ENCODE measurements at places on chromosomes 2 and 18. TPM values are rescaled to one million over a fixed set of nuclear protein-coding genes. Genes with fewer than 3 reads are reported as not detected.
A peak's percentile ranks its signal among the peaks of the same experiment; 100 is the strongest.

MARS2 gene
- 27.1 TPM for total RNA-seq

DNA sequence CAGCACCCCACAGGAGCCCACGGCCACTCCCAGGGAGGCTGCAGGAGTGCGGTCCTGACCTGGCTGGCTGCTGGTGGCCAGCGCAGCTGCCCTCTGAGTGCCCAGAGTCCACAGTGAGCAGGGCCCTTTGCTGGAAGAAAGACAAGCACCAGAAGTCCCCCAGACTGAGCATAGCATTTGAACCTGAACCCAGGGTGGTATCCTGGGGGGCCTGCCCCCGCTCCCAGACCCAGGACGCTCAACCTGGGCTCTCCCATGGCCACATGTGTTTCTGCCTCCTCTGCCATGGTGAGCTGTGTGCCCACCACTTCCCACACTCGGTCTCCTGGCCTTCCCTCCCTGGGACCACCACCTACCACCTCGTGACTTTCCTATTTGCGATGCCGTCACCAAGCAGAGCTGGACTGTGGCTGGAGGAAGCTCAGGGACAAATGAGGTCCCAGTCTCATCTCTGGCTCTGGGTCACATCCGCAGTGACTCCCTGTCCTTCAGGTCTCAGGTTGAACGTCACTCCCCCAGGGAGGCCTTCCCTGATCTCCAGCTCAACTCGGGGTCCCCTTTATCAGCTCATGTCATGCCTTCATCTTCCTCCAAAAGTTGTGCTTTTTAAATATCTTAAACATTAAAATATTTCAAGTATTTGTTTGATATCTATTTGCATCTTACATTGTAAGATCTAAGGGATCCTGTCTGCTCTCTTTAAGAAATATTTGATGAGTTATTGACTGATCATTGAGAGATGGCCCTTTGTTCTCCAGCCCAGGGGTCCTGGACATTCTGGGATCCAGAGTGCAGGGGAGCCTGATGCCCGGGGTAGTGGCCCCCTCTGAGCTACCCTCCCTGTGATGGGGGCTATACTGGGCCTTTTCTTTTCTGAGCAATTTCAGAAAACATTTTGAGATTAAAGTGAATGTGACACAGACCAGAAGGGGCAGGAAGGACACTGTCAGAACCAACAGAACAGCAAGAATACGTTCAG lies 16.4 kb upstream of the GPR55 start:
- DNase-seq, result no peak

DNA sequence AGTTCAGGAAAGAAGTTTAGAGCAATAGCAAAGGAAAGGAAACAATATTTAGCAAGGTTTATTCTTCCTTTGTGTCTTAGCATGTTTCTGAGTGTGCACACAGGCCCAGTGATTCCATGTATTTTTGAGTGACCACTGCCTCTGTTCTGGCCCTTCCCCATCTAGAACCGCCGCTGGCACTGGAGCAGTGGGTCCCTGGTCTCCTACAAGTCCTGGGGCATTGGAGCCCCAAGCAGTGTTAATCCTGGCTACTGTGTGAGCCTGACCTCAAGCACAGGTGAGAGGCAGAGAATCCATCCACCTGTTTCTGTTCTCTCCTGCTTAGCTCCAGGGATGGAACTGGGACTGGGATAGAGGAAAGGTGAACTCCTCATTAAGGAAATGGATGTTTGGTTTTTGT lies 2.4 kb downstream of the REG1A start:
- no peak for DNase-seq

CNDP1 gene
- not detected for total RNA-seq

GRCh38 chr2:49210191-49210590 lies 55.9 kb upstream of the FSHR start:
- DNase-seq, result no peak

ZC3H6 gene
- 7.2 TPM for total RNA-seq

GRCh38 chr2:219453671-219454590 lies 19.3 kb downstream of the SPEG start:
- DNase-seq, result no peak

ELP2 gene
- total RNA-seq, result 89.6 TPM

DNA sequence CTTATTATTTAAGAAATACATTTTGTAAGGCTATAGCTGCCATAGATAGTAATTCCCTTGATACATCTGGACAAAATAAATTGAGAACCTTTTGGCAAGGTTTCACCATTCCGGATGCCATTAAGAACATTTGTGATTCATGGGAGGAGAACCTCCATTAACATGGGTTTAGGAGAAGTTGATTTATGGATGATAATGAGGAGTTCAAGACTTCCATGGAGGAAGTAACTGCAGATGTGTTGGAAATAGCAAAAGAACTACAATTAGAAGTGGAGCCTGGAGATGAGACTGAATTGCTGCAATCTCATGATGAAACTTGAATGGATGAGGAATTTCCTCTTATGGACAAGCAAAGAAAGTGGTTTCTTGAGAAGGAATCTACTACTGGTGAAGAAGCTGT lies 17.3 kb downstream of the PHLPP1 start:
- no peak for DNase-seq

- no peak for DNase-seq
These were observed 34.4 kb downstream of the COL4A3 start for GRCh38 chr2:227198866-227199265.

DNA sequence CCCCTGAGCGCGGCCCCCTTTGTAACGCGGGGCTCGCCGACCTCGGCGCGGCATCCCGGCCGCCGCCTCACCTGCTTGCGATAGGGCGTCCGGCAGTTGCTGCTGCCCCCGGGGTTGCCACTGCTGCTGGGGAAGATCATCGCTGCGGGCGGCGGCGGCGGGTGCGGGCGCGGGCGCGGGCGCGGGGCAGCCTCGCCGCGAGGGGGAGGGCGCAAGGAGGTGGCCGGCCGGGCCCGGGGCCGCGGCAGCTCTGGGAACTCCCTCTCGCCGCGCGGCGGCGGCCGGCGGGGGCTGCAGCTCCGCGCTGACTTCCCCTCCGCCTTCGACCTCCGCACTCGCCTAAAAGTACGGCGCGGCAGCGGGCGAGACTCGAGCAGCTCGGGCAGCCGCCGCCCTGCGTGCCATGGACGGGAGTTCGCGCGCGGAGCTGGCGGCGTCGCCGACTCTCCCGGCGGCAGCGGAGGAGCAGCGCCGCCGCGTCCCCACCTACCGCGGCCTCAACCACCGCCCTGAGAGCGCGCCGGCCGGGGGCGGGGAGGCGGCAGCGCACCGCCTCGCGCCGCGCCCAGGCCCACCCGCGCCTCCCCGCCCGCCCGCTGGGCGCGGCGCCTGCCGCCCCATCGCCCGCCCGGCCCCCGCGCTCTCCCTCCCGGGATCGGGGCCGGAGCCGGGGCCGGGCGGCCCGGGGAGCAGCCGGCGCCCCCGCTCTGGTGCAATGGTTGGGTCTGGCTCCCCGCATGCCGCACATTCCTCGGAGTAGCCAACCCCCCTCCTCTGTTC lies 86.0 kb downstream of the RBMS1 start:
- peak; percentile 53 for DNase-seq

- no peak for DNase-seq
These were observed 166.4 kb upstream of the MGAT5 start for GRCh38 chr2:134087371-134087921.

SH3RF3 gene
- total RNA-seq, result 0.27 TPM

- no peak for DNase-seq
These were observed 89.5 kb downstream of the COL6A3 start for GRCh38 chr2:237324405-237324831.

ASB18 gene
- not detected for total RNA-seq

- DNase-seq, result no peak
These were observed 8.7 kb upstream of the SERPINB13 start for GRCh38 chr18:63578357-63578958.

SMCHD1 gene
- total RNA-seq, result 89.5 TPM

TTC21B gene
- 21.8 TPM for total RNA-seq

DNA sequence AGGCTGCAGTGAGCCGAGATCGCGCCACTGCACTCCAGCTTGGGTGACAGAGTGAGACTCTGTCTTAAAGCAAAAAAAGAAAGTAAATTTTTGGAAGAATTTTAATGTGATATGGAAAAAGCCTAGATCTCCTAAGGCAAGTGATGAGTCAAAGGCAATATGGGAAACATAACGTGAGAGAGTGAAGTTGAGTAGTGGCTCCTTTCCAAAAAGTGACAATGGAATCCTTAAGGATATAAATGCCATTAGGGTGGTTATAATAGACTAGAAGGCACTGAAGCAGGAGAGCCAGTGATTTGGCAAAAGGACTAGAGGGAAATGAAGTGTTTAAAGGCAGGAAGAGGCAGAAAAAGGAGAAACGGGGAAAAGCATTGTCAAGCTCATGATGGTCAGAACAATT lies 25.6 kb downstream of the ARHGAP28 start:
- no peak for DNase-seq

RAPGEF4 gene
- total RNA-seq, result not detected

SCYGR4 gene
- total RNA-seq, result not detected

MAPK4 gene
- not detected for total RNA-seq

- DNase-seq, result no peak
These were observed 345.7 kb downstream of the SLC4A3 start for GRCh38 chr2:219973136-219973535.

ACMSD gene
- not detected for total RNA-seq

TMEM37 gene
- total RNA-seq, result not detected

DNA sequence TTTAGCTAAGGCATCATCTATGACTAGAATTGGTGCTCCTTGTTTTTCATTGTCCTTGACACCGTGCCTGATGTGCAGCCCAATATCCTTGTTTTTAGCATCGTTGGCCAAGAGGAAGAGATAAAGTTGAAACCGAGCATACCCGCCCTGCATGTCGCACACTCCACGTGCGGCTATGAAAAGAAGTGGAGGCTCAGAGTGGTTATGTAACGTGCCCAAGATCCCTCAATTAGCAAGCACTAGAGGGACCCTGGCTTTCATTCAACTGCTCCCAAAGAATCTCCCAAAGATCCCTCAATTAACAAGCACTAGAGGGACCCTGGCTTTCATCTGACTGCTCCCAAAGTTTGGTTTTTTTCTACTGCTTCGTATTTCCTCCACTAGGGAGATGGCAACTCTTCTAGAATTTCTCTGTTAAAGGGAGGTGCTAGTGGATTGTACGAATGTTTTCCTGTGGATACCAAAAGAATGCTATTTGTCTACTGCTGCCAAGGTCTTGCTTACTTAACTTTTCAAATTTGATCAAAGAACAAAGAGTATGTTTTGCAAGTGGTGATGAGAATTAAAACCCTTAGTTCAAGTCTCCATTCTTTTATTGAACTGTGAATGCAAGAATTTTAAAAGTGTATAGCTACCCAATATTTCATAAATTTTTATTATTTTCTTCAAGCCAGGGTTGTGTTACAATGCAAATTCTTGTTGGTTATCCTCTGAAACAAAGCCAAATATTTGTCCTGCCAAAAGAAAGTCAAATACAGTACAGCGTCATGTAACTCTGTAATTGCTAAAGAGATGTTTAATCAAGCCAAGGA lies 92.1 kb downstream of the AOX1 start:
- DNase-seq, result no peak

DNA sequence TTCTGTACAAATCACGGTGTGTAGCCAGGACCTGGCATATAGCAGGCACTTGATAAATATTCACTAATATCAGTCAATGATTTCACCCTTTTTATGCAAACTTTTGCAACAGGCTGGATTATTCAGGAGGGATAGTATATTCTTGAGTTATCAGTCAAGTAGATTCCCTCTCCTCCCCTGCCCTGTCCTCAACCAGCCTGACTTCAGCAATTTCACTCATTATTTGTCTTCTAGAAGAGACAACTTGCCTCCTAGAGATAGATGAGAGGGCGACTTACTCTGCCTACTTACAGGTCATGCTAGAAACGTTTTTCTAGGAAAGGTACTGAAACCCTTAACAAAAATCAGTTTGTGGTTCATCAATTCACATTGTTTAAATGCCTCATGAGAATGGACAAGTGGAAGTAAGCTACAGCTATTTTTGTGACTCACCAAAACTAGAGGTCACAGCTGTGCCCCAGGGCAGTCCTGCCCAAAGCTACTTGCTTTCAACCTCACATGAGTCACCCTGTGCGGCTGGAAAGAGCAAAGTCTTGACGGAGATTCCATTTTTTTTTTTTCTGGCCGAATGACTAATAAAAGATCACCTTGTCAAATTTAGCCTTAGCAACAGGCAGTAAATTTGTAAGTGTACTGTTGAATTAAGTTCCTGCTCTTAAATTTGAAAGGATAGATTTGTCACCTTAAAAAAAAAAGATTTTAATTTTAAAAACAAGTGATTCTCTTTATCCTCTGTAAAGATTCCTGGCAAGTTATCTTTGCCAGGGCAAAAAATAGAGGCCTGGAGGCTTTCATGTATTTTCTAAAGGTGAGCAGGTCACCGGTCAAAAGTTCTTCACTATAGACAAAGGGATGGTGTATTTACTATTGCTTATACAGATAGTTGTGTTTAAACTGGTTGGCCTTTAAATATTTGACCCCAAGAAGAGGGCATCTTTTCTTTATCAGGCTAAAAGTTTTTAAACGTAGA lies 109.0 kb upstream of the SLC35G4 start:
- DNase-seq, result no peak

PSMA8 gene
- 1.4 TPM for total RNA-seq

ANKRD30BL gene
- total RNA-seq, result not detected

GRCh38 chr2:17765398-17765797 lies 11.5 kb downstream of the GEN1 start:
- DNase-seq, result no peak

VSNL1 gene
- not detected for total RNA-seq

DNA sequence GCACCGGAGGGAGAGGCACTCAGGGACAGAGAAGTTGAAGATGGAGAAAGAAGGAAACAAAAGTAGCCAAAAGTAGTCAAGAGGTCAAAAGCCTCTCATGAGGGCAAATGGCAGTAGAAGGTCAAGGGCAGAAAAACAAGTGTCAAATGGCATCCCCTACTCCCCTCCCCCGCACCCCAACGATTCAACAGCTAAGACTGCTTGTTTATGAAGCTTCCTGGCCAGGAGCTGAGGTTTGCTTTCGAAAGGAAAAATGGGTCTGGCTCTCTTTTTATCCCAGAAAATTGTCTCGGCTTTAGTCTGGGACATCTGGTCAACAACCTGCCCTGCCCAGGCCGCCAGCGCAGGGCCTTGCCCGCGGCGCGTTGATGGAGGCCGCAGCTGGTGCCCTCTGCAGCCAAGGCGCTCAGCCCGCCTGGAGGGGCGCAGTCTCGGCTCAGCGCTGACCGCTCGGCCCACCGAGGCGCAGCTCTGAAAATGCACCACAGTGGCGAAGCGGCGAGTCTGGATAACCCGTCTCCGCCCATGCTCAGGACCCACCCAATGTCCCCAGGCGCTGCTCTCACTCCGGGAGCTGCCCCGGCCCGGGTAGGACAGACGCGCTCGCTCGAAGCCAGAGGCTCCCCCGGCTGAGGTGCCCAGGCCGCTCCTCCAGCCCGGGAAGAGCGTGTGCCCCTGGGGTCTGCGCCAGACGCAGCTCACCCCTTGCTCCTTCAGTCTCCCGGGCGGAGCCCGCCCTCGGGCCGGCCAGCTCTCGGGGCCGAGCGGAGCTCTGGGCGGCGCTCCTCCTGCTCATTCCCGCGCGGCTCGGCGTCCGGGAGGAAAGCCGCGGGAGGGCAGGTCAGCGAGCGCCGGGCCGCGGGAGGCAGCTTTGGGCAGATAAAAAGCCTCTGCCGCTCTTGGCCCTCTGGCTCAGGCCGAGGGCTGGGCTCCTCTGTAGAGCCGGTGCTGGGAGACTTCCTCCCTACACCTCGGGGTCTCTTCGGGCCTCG lies 1.8 kb upstream of the TBR1 start:
- no peak for DNase-seq

KRTCAP3 gene
- 4.0 TPM for total RNA-seq

ATAD2B gene
- 16.8 TPM for total RNA-seq

- DNase-seq, result no peak
These were observed 315.0 kb upstream of the TFPI start for GRCh38 chr2:187869195-187869594.

- no peak for DNase-seq
These were observed 44.0 kb upstream of the LRRTM4 start for GRCh38 chr2:77566131-77566530.
